ENCODE measurements at places on chromosomes 12 and 14.

DNA sequence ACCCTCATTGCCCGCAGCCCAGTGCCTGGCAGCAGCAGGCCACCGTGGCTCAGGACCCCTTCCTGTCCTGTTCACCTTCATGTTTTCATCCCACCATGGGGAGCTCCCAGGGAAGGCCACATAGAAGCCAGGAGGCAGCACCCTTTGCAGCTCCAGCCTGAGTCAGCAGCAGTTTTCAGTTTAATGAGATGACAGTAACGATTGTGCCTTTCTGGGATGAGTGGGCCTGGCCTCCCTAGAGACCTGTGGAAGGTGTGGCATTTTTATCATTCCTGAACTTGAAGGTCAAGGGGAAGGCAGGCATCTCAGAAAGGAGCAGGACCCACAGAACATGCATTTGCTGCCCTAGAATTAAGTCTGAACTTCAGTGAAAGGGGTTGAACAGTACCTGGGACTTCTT, 532.8 kb downstream of the FUT8 start:
- DNase-seq: no peak

GRCh38 chr14:64812412-64812811, 67.3 kb downstream of the SPTB start:
- DNase-seq: peak; percentile 83

- no peak for DNase-seq
Observed at GRCh38 chr12:130571089-130571488, 145.0 kb downstream of the RIMBP2 start.

DNA sequence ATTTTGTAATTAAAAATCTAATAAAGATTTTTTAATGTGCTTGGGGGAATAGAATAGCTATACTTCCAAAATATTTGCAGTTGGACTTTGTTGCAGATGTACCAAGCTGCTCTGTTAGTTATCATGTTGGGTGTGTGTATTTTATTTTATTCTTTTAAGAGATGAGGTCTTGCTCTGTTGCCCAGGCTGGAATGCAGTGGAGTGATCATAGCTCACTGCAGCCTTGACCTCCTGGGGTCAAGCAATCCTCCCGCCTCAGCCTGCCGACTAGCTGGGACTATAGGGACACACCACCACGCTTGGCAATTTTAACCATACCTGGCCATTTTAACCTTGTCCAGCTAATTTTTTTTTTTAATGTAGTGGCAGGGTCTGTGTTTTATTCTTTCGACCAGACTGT, 54.7 kb upstream of the MAP1LC3B2 start:
- DNase-seq: no peak

DNA sequence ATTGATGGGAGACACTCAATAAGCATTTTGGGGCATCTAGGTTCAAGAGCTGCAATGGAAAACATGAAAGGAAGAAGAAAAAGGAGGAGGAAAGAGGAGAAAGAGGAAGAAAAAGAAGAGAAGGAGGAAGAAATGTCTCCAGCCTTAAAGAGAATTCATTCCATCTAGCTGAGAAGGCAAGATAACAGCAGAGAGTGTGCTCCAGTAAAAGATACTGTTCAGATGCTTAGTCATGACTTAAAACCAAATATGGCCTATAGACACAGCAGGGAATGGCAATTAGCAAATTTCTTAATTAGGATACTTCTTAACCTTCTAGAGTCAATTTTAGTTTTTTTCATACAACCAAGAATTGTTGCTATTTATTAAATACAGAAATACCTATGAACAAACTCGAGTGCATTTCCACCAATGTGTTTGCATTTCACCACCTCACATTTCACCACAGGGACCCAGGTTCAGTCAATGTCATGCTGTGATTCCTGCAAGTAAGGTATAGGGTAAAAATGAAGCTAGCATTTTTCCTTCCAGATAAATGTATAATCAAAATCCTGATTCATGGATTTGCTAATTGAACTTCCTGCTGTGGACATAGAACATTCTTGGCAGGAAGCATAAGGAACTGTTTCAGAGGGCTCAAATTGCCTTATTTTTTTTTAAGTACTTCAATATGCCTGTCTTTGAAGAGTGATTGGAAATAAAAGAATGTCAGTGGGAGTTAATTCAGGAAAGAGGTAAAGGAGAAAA, 177.8 kb downstream of the RPS29 start:
- DNase-seq: no peak

DNA sequence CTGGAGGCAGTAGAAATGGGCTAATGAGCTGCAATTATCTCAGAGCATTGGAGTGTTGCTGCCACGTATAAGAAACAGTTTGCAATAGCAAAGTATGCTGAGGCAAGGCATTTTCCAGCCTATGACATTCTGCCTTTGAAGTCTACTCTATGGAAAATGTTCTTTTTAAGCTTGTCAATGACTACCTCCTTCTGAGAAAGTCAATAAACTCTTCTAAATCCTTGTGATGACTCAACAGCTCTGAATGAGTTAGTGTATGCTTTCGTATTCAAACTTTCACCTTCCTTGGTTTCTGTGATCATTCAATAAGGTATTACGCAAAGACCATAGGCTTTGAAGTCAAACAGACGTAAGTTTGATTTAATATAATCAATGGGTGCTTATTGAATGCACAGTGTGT, 111.2 kb downstream of the CAPZA3 start:
- no peak for DNase-seq

- DNase-seq: no peak
Observed at GRCh38 chr12:30000401-30000800, 216.7 kb upstream of the TMTC1 start.

- no peak for DNase-seq
Observed at GRCh38 chr14:20583908-20584307, 3.9 kb downstream of the RNASE11 start.

DNA sequence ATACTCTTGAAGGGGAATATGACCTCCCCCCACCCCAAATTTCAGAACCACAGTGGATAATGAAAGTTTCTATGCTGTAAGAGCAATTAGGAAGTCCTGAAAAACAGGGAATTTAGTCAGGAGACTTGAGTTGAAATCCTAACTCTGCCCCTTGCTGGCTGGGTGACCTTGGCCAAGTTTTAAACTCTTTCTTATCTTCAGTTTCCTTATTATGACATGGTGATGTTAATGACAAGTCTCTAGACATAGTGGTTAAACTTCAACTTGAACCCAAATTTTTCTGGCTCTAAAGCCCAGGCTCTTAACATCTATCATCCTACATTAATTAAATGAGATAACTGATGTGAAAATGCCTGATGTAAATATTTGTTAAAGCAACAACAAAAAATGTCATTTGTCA, 325.9 kb downstream of the APAF1 start:
- DNase-seq: no peak

DNA sequence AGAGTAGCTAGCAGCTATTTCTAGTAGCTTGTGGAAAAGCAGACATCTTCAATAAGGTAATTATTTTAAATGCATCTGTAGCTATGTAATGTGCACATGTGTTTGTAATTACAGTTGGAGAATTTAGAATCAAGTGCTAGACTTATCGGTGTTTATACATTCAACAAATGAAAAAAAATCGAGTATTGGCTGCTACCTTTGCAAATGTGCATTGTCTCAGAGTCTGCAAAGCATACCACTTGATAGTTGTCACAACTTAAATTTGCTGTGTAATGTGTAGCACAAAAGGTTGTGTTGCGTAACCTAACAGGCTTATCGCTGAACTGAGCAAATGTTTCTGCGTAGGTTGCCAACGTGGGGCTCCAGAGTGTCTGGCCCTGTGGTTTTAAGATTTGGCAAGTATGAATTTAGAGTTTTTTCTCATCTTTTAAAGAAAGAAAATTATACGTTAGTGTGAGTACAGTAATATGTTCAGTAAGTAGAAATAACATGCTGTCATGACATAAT, 44.3 kb downstream of the TMTC2 start:
- no peak for DNase-seq

GRCh38 chr14:90576581-90576980, 179.8 kb downstream of the CALM1 start:
- DNase-seq: no peak

GRCh38 chr14:88289234-88289633, 33.8 kb downstream of the KCNK10 start:
- no peak for DNase-seq

GRCh38 chr14:68593806-68594536, 198.9 kb downstream of the ZFP36L1 start:
- DNase-seq: no peak

DNA sequence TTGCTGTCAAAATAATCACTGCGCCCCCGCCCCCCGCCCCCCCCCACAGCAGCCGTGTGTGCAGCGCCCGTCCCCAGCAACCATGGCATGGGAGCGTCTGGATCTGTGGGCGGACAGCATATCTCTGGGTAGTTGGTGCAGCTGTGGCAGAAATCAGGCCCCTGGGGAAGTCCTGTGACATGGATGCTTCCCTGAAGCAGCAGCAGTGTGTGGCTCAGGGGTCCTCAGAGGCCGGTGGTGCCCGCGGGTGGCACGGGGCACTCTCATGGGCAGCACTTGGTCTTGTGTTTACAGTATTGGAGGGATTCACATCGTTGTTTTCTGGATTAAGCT, 19.2 kb downstream of the XRCC3 start:
- DNase-seq: no peak

DNA sequence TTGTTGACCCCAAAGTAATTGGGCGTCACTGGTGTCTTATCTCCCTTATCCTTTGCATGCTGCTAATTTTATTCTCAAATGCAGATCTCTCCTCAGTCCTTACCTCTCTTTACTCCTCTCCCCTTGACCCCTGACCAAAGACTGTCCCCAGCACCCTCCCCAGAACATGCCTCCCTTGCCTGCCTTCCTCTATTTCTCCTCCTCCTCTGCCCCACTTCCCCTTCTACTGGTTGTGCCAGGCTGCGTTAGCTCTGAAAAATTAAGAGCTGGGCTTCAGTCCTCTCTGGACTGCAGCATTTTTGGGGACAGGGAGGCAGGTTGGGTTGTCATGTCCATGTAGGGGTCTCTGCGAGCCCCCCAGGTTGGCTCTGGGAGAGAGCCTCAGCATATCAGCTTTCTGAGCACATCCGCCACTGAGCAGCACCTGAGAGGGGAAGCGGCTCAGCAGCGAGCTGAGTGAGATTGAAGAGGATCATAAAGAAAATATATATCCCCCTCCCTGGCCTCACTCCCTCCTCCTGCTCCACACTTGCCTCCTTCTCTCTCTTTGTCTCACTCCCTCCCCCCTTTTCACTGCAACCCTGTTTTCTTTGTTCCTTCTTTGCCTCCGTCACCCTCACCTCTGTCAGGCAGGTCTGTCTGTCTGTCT, 6.4 kb upstream of the CISTR start:
- DNase-seq: no peak

- DNase-seq: no peak
Observed at GRCh38 chr12:45418520-45418919, 202.6 kb downstream of the ANO6 start.

- DNase-seq: no peak
Observed at GRCh38 chr12:3158851-3159465, 81.8 kb downstream of the TSPAN9 start.

DNA sequence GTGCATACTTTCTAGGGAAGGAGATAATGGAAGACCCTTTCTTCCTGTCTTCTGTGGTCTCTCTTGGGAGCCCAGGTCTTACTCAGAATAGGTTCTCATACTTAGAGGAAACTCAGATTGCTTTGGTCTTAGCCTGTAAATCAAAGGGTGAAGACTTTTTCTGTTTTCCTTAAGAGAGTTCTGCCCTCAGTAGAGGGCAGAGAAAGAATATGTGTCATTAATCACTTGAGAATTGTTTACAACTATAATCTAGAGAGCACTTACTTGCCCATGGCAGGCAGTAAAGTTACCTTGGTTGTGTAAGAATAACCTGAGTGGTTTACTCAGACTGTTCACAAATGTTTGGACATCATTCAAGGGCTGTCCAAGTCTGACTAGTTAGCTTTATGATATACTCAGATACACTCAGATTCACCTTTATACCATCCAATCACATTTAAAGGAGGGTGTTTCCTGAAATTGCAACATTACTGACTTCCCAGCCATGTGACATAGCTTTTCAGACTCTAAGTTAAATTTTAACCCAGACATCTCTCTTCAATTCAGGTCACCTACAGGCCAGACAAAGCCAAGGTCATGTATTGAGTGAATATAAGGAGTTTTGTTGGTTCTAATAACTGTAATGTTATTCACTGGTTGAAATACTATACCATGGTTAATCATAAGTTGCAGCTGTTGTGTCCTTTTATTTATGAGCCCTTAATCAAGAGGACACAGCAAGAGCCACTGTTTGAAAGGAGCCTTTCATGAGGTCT, 372.2 kb downstream of the RAD51B start:
- DNase-seq: peak; percentile 45

DNA sequence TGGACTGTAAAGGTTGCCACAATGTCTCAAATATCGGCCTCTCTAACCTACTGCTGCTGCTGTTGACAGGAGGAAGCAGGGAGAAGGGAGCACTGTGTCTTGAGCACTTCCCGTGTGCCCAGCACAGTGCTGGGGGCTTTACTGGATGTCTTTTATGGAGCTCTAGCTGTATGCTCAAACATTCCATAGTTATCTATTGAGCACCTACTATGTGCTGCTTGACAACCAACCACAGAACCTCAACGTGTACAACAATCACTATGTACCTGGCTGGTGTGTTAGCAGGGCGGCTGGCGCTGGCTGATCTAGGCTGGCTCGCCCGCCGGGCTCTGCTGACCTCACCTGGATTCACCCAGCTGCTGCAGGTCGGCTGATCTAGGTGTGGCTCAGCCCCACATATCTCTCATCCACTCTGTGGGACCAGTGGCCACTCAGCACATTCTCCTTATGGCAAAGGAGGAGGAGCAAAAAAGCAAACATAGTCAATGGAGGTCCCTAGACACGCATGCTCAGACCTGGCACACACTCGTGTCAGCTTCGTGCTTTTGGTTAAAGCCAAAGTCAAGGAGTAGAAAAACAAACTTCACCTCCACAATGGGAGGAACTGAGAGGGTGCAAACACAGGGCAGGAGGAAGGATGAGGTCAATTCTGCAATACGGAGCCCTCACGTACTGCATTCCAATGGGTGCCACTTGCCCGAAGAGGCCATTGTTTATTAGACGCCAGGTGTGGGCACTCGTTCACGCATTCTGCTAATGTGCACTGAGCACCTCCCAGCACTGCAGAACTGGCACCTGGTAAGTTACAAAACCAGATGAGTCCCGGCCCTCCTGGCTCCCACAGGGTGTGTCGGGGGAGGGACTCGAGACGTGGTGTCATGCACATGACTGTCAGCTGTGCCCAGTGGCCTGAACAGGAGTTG, 147.2 kb downstream of the SCARB1 start:
- DNase-seq: no peak

- no peak for DNase-seq
Observed at GRCh38 chr12:57868851-57869268, 22.3 kb upstream of the CTDSP2 start.

DNA sequence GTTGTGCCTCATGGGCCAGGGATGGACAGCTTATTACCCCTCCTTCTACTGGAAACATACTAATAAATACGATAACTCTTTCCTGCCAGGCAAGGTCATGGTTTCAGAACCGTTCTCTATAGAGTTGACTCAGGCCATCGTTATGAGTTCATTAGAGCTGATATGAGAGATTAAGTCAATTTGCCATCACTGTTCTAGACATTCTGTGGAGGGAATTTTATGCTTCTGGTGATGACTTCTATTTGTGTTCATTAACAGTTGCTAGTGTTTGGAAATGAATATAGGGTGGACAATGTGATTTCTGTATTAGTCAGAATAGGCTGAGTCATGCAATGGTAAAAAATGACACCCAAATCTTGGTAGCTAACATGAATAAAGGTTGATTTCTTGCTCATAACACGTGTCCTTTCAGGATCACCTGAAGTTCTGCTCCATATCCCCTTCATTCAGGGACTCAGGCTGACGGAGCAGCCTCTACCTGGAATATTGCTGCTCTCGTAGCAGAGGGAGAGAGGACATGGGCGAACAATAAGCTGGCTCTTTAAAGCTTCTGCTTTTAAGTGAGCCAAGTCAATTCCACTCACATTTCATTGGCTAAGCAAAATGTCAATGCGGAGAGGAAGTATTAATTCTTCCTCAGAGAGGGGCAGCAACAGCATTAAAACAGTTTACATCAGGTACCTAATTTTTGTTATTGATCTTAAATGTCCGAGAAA, 18.5 kb upstream of the TBPL2 start:
- DNase-seq: no peak
